ENCODE measurements at places on chromosomes 7 and 10. TPM values are rescaled to one million over a fixed set of nuclear protein-coding genes. Genes with fewer than 3 reads are reported as not detected.

GRCh38 chr7:39979406-39980073 lies 29.5 kb downstream of the CDK13 start:
- H3K27me3 ChIP-seq = no peaks in the 10 kb centered on the region
- no peak overlapping the region for H3K4me3 ChIP-seq
- peaks cover 2% of the 10 kb centered on the region for H3K4me1 ChIP-seq
- DNase-seq = no peak
- no peak overlapping the region for H3K27ac ChIP-seq
- no peaks in the 10 kb centered on the region for H3K36me3 ChIP-seq

DNA sequence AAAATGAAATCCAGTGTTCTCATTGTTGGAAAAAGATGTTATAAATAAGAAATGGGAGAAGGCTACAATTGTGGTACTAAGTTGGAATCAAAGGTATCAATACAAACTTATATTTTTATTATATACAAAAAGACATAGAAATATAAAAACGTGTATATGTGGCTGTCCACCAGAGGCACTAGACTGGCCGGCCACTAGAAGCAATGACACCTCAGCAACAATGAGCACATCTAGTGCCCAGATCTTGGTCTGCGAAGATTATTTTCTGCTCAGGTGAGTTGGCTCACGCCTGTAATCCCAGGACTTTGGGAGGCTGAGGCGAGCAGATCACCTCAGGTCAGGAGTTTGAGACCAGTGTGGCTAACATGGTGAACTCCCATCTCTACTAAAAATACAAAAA lies 21.6 kb downstream of the IDE start:
- H3K36me3 ChIP-seq = peaks cover 3% of the 10 kb centered on the region
- no peak overlapping the region for H3K27ac ChIP-seq
- no peak overlapping the region for H3K4me3 ChIP-seq
- DNase-seq = no peak
- H3K27me3 ChIP-seq = peaks cover 2% of the 10 kb centered on the region
- H3K4me1 ChIP-seq = no peaks in the 10 kb centered on the region

GRCh38 chr7:134420424-134421125 lies 38.3 kb downstream of the AKR1B1 start:
- H3K4me1 ChIP-seq = no peaks in the 10 kb centered on the region
- DNase-seq = no peak
- no peak overlapping the region for H3K27ac ChIP-seq
- no peak overlapping the region for H3K4me3 ChIP-seq
- no peaks in the 10 kb centered on the region for H3K36me3 ChIP-seq

DNA sequence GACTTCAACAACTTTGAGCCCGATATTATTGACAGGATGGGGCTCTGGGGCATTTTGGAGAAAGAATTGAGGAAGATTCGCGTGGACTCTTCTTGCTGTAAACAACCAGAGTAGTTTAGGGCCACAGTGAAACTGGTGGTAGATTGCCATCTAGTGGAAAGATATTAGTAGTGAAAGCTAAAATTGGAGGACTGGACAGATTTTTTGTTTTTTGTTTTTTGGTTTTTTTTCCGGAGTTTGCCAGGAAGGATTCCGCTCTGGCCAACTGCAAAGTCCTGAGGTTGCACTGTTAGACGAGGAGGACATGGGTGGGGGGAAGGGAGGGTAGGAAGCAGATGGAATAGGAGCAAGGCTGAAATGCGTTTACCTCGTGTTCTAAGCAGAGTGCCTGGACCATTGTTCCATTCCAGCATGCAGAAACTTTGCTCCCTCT lies 11.7 kb downstream of the NOBOX start:
- H3K36me3 ChIP-seq = no peaks in the 10 kb centered on the region
- H3K27me3 ChIP-seq = no peaks in the 10 kb centered on the region
- no peak for DNase-seq
- no peaks in the 10 kb centered on the region for H3K4me1 ChIP-seq
- H3K4me3 ChIP-seq = no peak overlapping the region

GRCh38 chr10:123642293-123642692 lies 23.9 kb upstream of the GPR26 start:
- H3K4me1 ChIP-seq = no peaks in the 10 kb centered on the region
- H3K27ac ChIP-seq = no peak overlapping the region
- H3K36me3 ChIP-seq = no peaks in the 10 kb centered on the region

DNA sequence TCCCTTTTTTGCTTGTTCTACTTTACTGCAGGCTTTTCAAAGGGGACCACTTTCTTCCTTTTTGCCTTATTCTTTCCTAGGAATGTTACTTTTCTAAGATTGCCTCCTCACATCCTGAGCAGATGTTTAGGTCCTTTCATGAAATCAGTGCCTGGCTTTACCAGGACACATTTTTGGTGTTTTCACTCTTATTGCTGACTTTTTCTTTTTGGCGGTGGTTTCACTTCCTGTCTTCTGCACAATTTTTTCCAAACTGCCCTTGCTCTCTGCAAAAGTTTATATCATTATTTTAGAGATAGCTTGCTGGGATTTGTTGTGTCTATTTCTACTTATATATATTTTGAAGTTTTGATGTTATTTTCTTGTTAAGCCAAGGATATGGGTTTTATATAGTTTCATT lies 332.2 kb upstream of the MTPN start:
- H3K27me3 ChIP-seq = no peaks in the 10 kb centered on the region
- H3K4me1 ChIP-seq = no peaks in the 10 kb centered on the region
- DNase-seq = no peak
- no peak overlapping the region for H3K27ac ChIP-seq
- no peak overlapping the region for H3K4me3 ChIP-seq

GRCh38 chr7:81195033-81195432 lies 276.2 kb upstream of the SEMA3C start:
- no peak overlapping the region for H3K27ac ChIP-seq
- H3K27me3 ChIP-seq = no peaks in the 10 kb centered on the region
- no peaks in the 10 kb centered on the region for H3K36me3 ChIP-seq
- H3K4me3 ChIP-seq = no peak overlapping the region

GRCh38 chr7:16599860-16600259 lies 45.7 kb downstream of the ANKMY2 start:
- H3K36me3 ChIP-seq = peaks cover 3% of the 10 kb centered on the region
- H3K27me3 ChIP-seq = no peaks in the 10 kb centered on the region
- H3K27ac ChIP-seq = no peak overlapping the region
- H3K4me1 ChIP-seq = no peaks in the 10 kb centered on the region

ANKRD61 gene
- total RNA-seq = not detected

SHH gene
- total RNA-seq = 0.10 TPM

ANKRD30A gene
- total RNA-seq = not detected

NEUROD6 gene
- not detected for total RNA-seq

HOXA7 gene
- total RNA-seq = 4.7 TPM

All from aorta (tissue), 5 donors.